ENCODE measurements at places on chromosomes 4 and X. TPM values are rescaled to one million over a fixed set of nuclear protein-coding genes. Genes with fewer than 3 reads are reported as not detected.

Gene SLC10A7
- 9.7 TPM for total RNA-seq

Gene BTC
- total RNA-seq, result 2.2 TPM

Gene CT45A3
- not detected for total RNA-seq

Gene NBDY
- 15.8 TPM for total RNA-seq

Measured in pancreas (tissue), 10 donors.